PC-3 (cell line): ENCODE measurements at places on chromosomes 7 and 10. TPM values are rescaled to one million over a fixed set of nuclear protein-coding genes. Genes with fewer than 3 reads are reported as not detected.
A peak's percentile ranks its signal among the peaks of the same experiment; 100 is the strongest.

TEX47 gene
- total RNA-seq, result not detected in 2 replicates

PLA2G12B gene
- total RNA-seq, result not detected in 2 replicates

CDHR3 gene
- 5.9 and 9.8 TPM in 2 replicates for total RNA-seq

CCDC172 gene
- total RNA-seq, result not detected in 2 replicates

ELFN1 gene
- 0.69 and 0.75 TPM in 2 replicates for total RNA-seq

DDX21 gene
- total RNA-seq, result 159 and 169 TPM in 2 replicates

C10orf105 gene
- total RNA-seq, result not detected in 2 replicates

AQP1 gene
- total RNA-seq, result 0.81 and 1.2 TPM in 2 replicates

ACADSB gene
- 2.8 and 3.2 TPM in 2 replicates for total RNA-seq

PAPSS2 gene
- total RNA-seq, result 16.4 and 17.3 TPM in 2 replicates

ZC3HAV1L gene
- total RNA-seq, result 8.2 and 8.7 TPM in 2 replicates

OR6B1 gene
- total RNA-seq, result not detected in 2 replicates

DNA sequence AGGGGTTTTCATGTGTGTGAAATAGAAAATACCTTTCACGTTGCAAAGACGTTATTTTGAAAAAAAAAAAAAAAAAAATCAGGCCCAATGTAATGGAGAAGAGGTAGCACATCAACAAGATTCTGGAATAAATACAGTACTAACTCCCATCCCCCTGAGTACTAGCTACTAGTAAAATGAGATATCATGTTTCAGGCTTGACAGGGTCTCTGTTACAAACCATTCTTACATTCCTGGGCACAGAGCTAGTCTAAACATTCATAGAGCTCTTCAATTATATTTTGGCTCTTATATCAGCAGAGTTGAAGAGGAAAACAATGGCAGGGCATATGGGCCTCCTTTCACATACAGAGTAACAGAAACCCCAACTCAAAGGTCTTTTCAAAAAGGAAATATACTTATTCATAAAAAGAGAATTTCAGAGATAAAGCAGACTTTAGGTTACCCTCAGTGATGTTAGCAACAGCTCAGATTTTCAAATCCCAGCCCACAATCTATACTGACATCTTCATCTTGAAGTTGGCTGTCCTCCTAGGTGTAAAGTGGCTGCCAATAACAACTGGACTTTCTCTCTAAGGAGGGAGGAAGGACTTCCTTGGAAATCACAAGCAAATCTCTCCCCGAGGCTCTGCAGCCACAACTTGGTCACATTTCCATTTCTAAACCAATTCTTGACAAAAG, 18.6 kb downstream of the C7orf33 start:
- no peak overlapping the region for H3K27ac ChIP-seq
- no peak for DNase-seq
- H3K4me1 ChIP-seq, result no peaks in the 10 kb centered on the region
- H3K27me3 ChIP-seq, result peaks cover 17% of the 10 kb centered on the region

DNA sequence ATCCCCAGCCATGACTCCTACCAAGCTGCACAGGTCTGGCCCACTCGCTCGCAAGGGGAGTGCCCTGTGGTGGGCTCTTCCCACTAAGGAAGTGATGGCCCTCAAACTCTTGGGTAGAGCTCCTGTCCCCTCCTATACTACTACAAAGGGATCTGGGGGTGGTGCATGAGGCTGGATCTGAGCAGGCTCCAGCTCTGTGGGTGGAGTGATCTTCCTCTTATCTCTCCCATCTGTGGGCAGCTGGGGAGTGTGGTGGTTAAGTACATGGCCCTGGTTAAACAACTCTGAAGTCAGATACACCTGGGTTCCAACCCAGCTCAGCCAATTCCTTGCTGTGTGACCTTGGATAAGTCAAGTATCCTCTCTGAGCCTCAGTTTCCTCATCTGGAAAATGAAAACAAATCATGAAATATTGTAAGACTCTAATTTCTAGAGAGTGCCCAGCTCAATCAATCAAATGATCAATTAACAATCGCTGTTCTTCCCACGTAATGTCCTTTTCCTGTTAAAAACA, 17.4 kb downstream of the DDIT4 start:
- no peaks in the 10 kb centered on the region for H3K36me3 ChIP-seq
- DNase-seq, result peak; percentile 22
- peak overlapping the region; percentile 78 for H3K27ac ChIP-seq
- peaks cover 24% of the 10 kb centered on the region for H3K4me1 ChIP-seq
- H3K4me3 ChIP-seq, result no peak overlapping the region

GRCh38 chr7:20364571-20365196, 34.0 kb downstream of the ITGB8 start:
- peaks cover 10% of the 10 kb centered on the region for H3K4me1 ChIP-seq
- H3K4me3 ChIP-seq, result no peak overlapping the region
- H3K27ac ChIP-seq, result peak overlapping the region; percentile 20

DNA sequence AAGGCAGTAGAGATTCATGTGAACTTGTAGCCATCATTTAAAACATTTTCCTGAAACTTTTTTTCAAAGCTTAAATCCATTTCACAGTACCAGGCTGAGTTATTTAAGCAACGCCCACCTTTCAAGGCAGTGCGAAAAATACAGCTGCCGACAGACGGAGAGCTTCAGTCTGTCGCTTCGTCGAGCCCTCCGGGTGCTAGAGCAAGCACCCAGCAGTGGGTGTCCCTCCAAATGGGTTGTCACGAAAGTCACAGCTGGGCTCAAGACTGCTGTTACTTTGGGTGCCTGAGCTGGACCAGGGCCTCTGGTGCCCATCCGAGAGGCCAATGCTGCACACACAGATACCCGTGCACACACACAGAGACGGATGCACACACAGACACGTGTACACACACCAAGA, 135.6 kb downstream of the TCERG1L start:
- no peaks in the 10 kb centered on the region for H3K4me1 ChIP-seq
- H3K27me3 ChIP-seq, result no peaks in the 10 kb centered on the region
- no peak overlapping the region for H3K4me3 ChIP-seq
- DNase-seq, result no peak

- no peak overlapping the region for H3K4me3 ChIP-seq
- peaks cover 17% of the 10 kb centered on the region; the same call in 1 of the 2 replicates for H3K36me3 ChIP-seq
- no peak for DNase-seq
- H3K27ac ChIP-seq, result no peak overlapping the region
- no peaks in the 10 kb centered on the region for H3K4me1 ChIP-seq
Measured at GRCh38 chr7:6164491-6164890, 107.9 kb downstream of the CYTH3 start.

DNA sequence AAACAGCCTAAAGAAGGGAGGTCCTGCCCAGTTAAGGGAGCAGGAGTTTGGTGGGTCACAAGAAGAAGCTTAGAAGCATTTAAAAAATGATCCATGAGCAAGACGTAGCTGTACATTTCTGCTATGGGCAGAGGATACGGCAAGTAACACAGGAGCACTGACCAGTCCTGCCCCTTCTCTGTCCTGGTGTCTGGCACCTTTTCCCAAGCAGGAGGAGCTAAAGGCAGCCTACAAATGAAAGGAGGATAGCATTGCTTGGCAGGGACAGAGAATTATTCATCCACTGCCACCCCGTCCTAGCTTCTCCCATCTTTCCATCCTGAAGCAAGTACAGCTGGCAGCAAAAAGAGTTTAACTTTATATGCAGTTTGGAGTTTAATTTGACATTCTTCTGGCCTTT, 1077.6 kb downstream of the TYW1 start:
- no peaks in the 10 kb centered on the region for H3K36me3 ChIP-seq
- no peak overlapping the region for H3K4me3 ChIP-seq
- DNase-seq, result no peak
- H3K27ac ChIP-seq, result no peak overlapping the region

- no peak overlapping the region; the same call in 1 of the 2 replicates for H3K4me3 ChIP-seq
- H3K36me3 ChIP-seq, result peaks cover 12% of the 10 kb centered on the region; the same call in 1 of the 2 replicates
- no peaks in the 10 kb centered on the region for H3K27me3 ChIP-seq
- H3K27ac ChIP-seq, result no peak overlapping the region
- H3K4me1 ChIP-seq, result peaks cover 13% of the 10 kb centered on the region; the same call in 1 of the 2 replicates
Measured at GRCh38 chr10:80108576-80109239, 23.8 kb upstream of the PLAC9 start.

GRCh38 chr7:155188357-155188756, 109.3 kb upstream of the INSIG1 start:
- H3K4me3 ChIP-seq, result no peak overlapping the region
- no peaks in the 10 kb centered on the region for H3K27me3 ChIP-seq
- H3K4me1 ChIP-seq, result peaks cover 18% of the 10 kb centered on the region
- DNase-seq, result peak; percentile 14

DNA sequence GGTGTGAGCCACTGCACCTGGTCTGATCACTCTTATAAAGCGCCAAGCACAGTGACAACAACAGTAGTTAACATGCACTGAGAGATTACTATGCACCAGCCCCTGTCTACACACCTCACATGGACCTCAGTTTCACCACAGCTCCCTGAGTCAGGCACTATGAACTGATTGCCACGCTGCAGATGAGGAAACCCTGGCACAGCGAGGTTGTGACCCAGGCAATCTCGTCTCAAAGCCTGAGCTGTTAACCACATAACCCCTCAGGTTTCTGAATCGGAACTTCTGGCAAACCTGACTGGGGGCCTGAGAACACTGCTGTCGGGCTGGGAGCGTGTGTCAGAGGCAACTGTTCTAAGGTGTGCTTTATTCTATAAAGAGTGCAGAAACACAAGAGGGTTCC, 150.8 kb downstream of the RNF216 start:
- no peaks in the 10 kb centered on the region for H3K36me3 ChIP-seq
- H3K4me3 ChIP-seq, result no peak overlapping the region
- peaks cover 11% of the 10 kb centered on the region for H3K4me1 ChIP-seq

- no peak for DNase-seq
- no peak overlapping the region for H3K27ac ChIP-seq
- no peaks in the 10 kb centered on the region for H3K36me3 ChIP-seq
- H3K4me3 ChIP-seq, result peak overlapping the region; percentile 73
- H3K4me1 ChIP-seq, result peaks cover 15% of the 10 kb centered on the region
Measured at GRCh38 chr7:96076350-96076707, 245.6 kb downstream of the SLC25A13 start.

- H3K27ac ChIP-seq, result no peak overlapping the region
- DNase-seq, result no peak
- peaks cover 19% of the 10 kb centered on the region for H3K4me1 ChIP-seq
- H3K4me3 ChIP-seq, result peak overlapping the region; percentile 80
Measured at GRCh38 chr10:44960088-44960460, 472 bp downstream of the RASSF4 start.

GRCh38 chr10:61612009-61612408, 50.7 kb upstream of the CABCOCO1 start:
- no peak overlapping the region for H3K27ac ChIP-seq
- no peak for DNase-seq

DNA sequence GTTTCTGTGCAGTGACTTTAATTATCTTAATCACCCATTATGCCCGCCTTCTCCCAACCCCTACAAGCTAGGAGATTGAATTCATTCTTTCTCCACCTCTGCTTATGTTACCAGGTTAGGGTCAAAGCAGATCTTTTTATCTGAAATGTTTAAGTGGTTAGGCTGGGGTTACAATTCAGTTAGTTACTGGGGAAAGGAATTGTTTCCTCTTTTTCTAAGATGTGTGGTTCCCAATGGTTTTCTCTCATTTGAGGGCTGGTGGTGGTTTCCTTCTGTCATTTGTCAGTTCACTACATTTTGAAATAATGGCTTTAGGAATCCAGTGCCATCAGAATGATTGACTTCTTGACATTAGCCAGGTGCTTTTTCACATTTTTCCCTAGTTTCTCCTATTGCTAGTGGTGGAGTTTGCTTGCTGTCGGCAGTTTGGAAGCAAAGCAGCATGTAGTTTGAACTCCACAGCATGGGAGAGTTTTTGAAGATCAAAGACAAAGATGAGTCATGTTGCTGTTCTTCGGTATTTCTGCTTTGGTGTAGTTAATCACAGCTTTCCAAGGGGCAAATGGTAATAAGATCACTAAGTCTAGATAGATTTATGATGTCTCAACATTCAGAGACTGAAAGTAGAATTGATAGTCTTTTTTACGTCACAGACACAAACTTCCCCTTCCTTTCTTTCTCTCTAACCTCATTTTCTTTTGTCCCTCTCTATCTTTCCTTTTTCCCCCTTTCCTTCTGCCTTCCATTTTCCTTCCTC, 168.2 kb downstream of the SND1 start:
- H3K36me3 ChIP-seq, result no peaks in the 10 kb centered on the region
- H3K4me3 ChIP-seq, result no peak overlapping the region
- no peaks in the 10 kb centered on the region for H3K27me3 ChIP-seq
- no peak for DNase-seq

DNA sequence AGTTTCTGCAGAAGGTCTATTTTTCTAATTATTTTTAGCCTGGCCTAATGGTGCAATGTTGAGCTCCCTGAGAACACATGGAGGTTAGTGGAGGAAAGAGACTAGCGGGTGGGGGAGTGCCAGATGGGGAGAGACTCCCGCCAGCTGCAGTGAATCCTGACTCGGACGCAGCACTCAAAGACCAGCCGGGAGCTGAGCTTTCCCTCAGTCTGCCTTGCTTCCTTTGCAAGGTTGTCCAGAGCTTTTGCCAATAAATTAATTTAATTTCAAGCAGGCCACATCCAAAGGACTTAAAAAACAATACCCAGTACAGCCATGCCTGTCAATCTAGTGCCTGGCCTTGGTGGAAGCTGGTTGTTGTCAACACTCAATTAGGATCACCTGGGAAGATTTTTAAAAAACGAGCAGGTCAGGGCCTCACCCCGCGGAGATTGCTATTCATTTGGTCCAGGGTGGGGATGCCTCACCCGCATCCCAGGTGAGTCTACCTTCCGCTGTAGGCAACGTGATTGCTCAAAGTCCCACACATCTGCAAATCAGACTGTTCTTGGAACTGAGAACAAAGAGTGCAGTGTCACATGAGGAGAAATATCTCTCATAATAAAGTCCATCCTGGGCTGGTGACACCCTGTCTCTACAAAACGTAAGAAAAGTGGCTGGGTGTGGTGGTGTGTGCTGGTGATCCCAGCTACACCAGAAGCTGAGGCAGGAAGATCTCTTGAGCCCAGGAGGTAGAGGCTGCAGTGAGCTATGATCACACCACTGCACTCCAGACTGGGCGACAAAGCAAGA, 4.0 kb downstream of the CLRN3 start:
- no peaks in the 10 kb centered on the region for H3K36me3 ChIP-seq
- H3K4me3 ChIP-seq, result no peak overlapping the region
- peaks cover 11% of the 10 kb centered on the region for H3K4me1 ChIP-seq
- H3K27ac ChIP-seq, result no peak overlapping the region

- H3K36me3 ChIP-seq, result no peaks in the 10 kb centered on the region
- H3K27me3 ChIP-seq, result no peaks in the 10 kb centered on the region
- no peak overlapping the region for H3K4me3 ChIP-seq
- H3K27ac ChIP-seq, result no peak overlapping the region
- DNase-seq, result peak; percentile 30
Measured at GRCh38 chr10:17847585-17848296, 38.6 kb downstream of the MRC1 start.
